ENCODE measurements at places on chromosomes 6 and 20.

- no peak for DNase-seq
These were observed 48.8 kb downstream of the PRL start for GRCh38 chr6:22247916-22248482.

GRCh38 chr6:126959765-126960164, 158.7 kb upstream of the RSPO3 start:
- no peak for DNase-seq

DNA sequence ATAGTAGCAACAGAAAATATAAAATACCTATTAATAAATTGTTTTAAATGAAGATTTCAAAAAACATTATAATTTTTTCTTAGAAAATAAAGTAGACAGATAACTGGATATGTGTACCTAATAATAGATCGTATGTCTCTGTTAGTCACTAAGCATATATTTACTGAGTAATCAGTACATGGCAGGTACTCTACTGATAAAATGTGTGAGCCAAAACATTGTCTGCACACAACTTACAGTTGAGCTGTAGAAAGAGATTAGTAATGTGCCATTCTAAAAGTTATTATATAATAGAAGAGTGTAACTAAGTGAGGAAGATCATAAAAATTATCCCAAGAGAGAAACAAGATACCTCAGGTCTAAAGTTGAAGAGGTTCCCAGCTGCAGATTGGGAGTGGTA, 929.9 kb upstream of the EPHA7 start:
- no peak for DNase-seq

DNA sequence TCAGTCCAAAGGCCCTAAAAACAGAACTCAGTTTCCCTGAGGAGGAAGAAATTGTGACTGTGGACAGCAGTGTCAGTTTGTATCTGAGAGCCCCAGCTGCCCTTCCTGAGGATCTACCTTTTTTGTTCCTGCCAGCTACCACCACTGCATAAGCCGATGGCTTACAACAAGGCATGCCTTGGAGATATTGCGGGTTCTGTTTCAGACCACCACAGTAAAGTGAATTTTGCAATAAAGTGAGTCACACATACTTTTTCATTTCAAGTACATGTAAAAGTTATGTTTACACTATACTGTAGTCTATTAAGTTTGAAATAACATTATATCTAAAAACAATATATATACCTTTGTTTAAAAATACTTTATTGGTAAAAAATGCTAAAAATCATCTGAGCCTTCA, 9.6 kb upstream of the CST3 start:
- no peak for DNase-seq

DNA sequence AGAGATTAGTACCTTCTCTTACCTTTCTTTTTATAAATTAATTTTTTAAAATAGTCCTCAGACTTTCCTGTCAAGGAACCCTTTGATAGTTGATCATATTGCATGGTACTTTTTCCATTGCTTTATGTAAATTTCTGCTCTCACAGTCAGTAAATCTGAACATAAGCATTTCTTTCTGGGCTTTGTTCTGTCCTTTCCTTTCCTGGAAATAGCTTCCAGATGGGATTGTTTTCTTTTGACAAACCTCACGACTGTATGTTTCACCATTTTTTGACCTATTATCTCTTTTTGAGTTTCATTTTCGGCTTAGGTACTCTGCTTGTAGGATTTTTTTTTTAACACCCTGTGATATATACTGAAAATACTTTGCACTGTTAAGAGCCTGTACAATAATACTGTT, 32.6 kb downstream of the UTRN start:
- no peak for DNase-seq

- DNase-seq = no peak
These were observed 108.6 kb downstream of the BTBD9 start for GRCh38 chr6:38531134-38531533.

- no peak for DNase-seq
These were observed 89.6 kb upstream of the HS3ST5 start for GRCh38 chr6:114432400-114432799.

- DNase-seq = no peak
These were observed 8.4 kb downstream of the BPIFB1 start for GRCh38 chr20:33291416-33291815.

All from spinal cord (tissue), 10 donors.